ENCODE measurements at places on chromosomes 12 and 14. TPM values are rescaled to one million over a fixed set of nuclear protein-coding genes. Genes with fewer than 3 reads are reported as not detected.

- no peak for DNase-seq
Observed at GRCh38 chr12:33265900-33266299, 173.7 kb downstream of the SYT10 start.

AVPR1A gene
- 17.2 TPM for total RNA-seq

SMCO3 gene
- total RNA-seq: not detected

GRCh38 chr12:3311027-3311402 is 180.0 kb upstream of the PRMT8 start:
- peak; percentile 83 for DNase-seq

GRCh38 chr12:57479376-57480115 is at the start of gene ARHGAP9:
Gene ARHGAP9, minus strand, starts transcription at chr12:57479866. Its CDS starts 460 bp downstream, at chr12:57479406.
- no peak for DNase-seq

DNA sequence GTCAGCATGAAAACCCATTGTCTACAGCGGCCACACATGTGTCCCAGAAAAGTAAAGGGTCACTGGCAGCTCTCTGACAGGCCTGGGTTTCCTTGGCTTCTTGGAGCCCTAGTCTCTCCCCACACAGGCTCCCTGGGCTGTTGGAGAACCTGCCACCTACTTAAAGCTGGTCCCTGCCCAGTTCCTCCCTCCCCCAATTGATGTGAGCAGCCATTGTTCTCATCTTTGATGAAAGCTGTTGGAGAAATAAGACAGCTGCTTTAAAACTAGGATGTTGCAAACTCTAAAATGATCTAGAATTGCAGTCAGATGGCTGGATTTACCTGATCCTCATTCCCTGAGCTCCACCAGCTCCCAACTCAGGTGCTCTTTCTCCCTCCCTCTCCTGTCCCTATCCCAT is 4.8 kb upstream of the PLEKHH1 start:
- DNase-seq: no peak

DNA sequence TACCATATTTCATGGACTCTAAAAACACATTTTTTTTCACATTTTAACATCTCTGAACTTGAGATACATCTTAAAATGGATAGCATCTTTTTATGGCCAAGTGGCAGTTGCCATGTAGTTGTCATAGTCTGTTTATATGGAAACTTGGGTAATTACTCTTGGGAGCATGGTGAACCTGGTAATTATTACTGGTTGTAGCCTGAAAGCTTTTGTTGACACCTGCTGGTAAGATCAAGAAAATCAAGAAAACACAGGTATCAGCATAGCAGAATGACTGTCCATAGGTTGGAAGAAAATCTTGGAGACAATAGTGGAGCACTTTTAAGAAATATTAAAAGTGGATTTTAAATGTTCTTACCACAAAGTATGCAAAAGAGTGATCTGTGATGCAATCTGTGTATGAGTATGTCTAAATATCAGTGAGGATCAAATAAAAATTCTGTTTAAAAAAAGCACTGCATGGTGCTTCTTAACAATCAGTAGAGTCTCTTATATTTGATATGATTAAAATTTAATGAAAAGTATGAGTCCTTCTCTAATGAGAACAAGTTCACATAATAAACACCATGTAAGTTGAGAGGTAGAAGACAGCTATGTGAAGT is 44.2 kb downstream of the TTC8 start:
- DNase-seq: no peak

DNA sequence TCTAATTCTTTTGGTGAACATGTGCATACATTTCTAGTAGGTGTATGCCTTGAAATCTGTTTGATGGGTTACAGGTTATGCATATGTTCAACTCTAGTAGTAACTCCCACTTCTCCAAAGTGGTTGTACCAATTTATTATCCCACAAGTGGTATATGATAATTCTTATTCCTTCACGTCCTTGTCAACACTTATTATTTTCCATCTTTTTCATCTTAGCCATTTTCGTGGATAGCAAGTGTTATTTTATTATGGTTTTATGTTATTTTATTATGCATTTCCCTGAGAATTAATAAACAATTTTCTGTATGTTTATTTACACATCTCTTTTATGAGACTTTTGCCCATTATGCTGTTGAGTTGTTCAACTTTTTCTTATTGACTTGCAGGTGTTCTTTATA is 11.2 kb upstream of the AMIGO2 start:
- no peak for DNase-seq

- DNase-seq: no peak
Observed at GRCh38 chr12:89671469-89671868, 37.2 kb downstream of the ATP2B1 start.

GSG1 gene
- not detected for total RNA-seq

DNA sequence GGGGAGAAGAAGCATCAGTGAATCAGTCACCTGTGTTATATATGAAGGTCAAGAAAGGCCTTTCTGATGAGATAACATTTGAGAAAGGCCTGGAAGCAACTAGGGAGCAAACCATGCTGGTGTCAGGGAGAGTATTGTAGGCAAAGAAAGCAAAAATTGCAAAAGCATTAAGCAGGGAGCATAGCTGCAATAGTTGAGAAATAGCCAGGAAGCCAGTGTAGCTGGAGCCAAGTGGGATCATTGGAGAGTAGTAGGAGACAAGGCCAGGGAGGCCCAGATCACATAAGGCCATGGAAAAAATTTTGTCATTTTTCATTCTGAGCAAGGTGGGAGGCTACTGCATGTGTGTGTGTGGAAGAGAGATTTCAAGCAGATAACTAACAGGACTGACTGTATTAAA is 18.8 kb upstream of the MAGOHB start:
- no peak for DNase-seq

HOXC5 gene
- 1.7 TPM for total RNA-seq

MORN3 gene
- 1.8 TPM for total RNA-seq

TMEM30B gene
- 34.0 TPM for total RNA-seq

- no peak for DNase-seq
Observed at GRCh38 chr12:59020073-59020946, 100.0 kb upstream of the LRIG3 start.

DNA sequence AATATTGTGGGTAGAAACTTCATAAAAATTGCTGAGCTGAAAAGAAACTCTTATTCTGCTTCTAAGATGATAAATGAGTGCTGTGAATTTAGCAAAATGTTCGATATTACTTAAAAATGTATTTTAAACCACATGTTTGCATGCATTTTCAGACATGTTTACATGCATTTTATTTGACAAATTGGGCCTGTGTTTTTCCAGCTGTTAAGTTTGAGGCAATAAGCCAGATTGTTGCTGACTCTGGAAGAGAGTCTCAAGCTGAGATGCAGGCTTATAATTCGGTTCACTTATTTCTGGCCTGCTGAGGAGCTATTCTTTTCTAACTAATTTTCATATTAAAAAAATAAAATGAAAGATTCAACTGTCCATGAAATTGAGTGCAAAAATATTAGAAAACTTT is 110.1 kb downstream of the SYNE2 start:
- no peak for DNase-seq

- no peak for DNase-seq
Observed at GRCh38 chr14:98940693-98941437, 331.1 kb downstream of the BCL11B start.

- no peak for DNase-seq
Observed at GRCh38 chr12:67437011-67437410, 167.9 kb downstream of the CAND1 start.

- DNase-seq: no peak
Observed at GRCh38 chr14:38003746-38004609, 203.7 kb upstream of the SSTR1 start.

IFNG-AS1 gene
- 0.49 TPM for total RNA-seq

TCL1B gene
- not detected for total RNA-seq

GRCh38 chr12:92065639-92066038 is 80.0 kb downstream of the BTG1 start:
- DNase-seq: no peak

COA8 gene
- 37.3 TPM for total RNA-seq

GRCh38 chr12:124396544-124397398 is 101.9 kb downstream of the RFLNA start:
- DNase-seq: no peak

CCDC196 gene
- not detected for total RNA-seq

GRCh38 chr12:50753232-50753769 is 10.6 kb upstream of the ATF1 start:
- no peak for DNase-seq

DNA sequence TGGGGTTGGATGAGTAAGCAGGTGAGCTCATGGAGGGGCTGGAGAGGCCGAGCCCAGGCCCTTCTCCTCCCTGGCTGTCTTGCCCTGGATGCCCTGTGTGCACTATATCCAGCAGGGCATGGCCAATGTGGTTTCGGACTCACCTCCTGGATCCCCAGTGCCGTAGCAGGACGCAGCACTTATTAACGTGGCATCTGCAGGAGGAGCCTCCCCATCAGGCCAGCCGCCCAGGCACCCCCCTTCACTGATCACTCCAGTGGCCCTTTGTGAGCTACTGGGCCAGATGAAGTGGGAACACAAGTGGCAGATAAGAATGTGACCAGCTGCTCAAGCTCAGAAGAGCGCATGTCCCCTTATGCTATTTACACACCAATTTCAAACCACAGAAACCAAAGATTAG is 43.1 kb upstream of the DICER1 start:
- peak; percentile 26 for DNase-seq

OR9K2 gene
- not detected for total RNA-seq

DNA sequence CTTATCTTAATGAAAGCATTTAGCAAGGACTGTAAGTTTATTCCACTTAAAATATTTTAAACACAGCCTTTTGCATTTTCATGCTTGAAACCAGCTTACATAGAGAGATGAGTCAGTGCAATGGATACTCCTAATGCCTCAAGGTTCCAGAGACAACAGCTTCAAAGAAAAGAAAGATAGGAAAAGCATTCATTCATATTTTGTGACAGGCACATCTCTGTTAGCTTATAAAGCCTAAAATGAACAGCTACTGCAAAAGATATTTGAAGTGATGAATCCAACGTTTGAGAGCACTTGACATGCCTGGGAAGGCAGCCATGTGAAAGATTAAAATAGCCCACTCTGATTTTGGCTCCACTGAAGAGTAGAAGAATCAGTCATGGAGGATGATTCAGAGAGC is 814.5 kb downstream of the RPS29 start:
- no peak for DNase-seq

STAT2 gene
- total RNA-seq: 158 TPM

DNA sequence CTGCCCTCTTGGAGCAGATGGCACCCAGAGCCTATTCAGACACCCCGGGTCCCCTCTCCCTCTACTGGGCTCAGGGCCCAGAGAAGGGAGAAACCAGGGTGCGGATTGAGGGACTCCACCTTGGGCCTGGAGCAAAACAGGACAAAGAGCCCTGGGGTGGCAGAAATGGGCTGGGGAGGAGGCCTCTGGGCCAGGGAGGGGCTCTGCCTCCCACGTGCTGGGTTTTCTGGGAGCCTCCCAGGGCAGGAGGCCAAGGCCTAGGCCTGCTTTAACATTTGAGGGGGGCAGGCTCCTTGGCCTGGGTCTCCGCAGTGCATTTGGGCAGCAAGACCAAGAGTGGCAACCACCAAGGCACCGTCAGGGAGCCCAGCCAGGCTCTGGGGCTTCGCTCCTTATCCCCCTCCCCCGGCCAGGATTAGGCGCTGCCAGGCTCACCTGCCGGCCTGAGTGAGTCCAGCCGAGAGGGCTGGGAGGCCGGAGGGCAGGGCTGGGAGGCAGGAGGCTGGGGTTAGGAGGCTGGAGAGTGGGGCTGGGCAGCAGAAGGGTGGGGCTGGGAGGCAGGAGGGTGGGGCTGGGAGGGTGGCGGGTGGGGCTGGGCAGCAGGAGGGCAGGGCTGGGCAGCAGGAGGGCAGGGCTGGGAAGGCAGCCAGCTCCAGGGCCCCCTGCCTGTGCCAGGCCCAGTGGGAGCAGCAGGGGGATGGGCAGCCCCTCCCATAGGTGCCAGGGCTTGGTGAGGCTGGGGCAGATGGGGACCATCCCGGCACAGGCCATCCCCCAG is 101.8 kb upstream of the EIF5 start:
- no peak for DNase-seq

DNA sequence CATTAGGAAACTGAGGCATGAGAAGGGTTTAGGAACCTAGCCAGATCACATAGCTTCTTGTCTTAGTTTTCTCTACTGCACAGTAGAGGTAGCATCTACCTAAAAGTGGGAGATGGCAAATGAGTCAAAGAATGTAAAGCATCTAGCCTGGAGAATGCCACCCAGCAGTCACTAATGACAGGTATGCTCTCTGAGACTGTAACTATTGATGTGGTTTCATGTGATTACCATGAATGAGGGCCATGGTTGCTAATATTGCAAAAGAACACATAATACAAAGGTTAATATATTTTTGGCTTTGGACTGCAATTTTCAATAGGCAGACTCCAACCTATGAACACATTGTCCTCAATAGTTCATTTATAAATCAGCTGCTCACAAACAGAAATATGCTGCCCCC is 389.9 kb downstream of the GRIN2B start:
- DNase-seq: no peak

TAS2R13 gene
- 7.9 TPM for total RNA-seq

- DNase-seq: no peak
Observed at GRCh38 chr14:34536951-34537676, 2.4 kb downstream of the EAPP start.

DNA sequence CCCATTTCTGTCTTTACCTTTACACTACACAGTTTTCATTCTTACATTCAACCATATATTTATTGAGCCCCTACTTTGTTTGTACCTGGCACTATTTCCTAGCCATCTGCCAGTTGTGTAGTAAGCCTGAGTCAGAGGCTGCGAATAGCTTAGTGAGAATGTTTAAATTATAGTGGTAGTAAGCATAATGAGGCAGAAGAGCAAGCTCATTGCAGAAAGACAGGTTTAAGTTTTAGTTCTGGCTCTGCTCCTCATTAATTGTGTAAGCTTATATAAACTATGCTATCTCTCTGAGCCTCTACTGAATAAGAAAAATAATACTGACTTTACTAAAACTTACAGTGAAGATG is 123.5 kb downstream of the NAV3 start:
- no peak for DNase-seq

INSM2 gene
- total RNA-seq: not detected

GPRC5A gene
- 26.2 TPM for total RNA-seq

GRCh38 chr14:38877744-38878388 is 225.2 kb downstream of the SEC23A start:
- DNase-seq: no peak

DNA sequence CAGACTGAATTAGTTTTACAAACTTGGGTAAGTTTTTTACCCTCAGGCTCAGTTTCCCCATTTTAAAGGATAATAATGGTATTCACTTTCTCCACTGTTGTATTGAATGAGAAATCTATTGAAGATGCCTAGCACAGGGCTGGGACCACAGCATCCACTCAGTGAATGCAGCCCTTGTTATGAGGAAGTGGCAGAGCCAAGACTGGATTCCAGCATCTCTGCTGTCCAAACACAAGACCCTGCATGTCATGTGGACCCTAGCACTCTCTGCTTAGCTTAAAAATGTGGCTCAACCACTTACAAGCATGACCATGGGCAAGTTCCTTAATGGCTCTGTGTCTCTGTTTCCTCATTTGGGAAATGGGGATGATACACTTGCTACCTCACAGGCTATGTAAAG is 24.1 kb upstream of the TRIM9 start:
- no peak for DNase-seq

GRCh38 chr12:46209170-46209569 is 59.7 kb downstream of the SLC38A1 start:
- no peak for DNase-seq
